Stimulated activated CD4-positive, alpha-beta T cell treated with anti-CD3 and anti-CD28 coated beads, Interleukin-1b, Interleukin-23, amount 100 ng/mL, for 1 hour (primary cell): ENCODE measurements at places on chromosomes 4 and X.

DNA sequence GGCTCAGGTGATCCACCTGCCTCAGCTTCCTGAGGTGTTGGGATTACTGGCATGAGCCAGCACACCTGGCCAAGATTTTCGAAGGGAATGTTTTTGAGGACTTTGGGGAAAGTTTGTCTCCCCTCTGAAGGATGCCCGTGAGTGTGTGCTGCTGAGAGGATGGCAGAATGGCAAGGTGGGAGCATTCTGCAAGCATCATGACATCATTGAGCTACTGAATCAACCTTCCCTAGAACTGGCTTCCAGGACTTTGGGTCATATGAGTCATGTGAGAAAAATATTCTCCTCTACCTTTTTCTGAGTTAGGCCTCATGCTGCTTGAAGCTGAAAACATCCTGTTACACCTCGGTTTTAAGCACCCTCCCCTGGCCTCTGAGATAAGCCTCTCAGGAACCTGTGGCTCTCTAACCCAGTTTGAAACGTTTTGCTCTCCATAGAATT is 31.0 kb downstream of the TMEM131L start:
- DNase-seq, result no peak

- DNase-seq, result no peak
Observed at GRCh38 chrX:6244666-6245065, 16.0 kb upstream of the NLGN4X start.

- no peak for DNase-seq
Observed at GRCh38 chr4:57378766-57379165, 268.6 kb upstream of the IGFBP7 start.

DNA sequence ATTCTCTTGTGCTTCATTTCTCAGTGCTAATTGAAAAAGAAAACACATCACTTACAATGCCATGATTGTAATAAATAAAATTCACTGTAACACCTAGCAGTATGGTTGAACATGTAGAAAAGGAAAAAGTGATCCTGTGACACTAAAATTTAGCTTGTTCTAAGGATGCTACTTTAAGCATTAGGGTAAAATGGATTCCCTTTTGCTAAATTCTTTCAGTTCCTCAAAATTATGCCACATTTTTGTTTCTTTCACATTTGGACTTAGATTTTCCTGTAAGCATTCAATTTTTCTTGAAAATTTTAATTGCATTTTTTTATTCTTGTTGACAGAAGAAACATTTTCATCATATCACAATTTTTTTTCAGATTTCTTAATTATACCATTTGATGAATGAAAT is 19.4 kb downstream of the TET2 start:
- DNase-seq, result no peak

DNA sequence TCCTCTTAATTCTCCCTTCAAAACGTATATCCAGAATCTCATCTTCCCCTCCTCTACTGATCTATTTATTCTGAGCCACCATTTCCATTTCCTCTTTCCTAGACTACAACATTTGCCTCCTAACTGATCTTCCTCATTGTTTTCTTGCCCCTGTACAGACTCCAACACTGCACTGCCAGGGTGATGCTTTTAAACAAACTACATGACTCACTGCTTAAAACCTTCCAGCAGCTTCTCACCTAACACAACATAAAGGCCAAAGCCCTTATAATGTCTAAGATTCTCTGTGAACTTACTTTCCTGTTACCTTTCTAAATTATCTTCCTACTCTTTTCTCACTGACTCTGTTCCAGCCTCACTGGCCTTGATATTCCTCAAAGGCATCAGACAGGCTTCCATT is 161.0 kb upstream of the HS3ST1 start:
- DNase-seq, result no peak

GRCh38 chr4:165518024-165518616 is 139.3 kb downstream of the CPE start:
- DNase-seq, result no peak

DNA sequence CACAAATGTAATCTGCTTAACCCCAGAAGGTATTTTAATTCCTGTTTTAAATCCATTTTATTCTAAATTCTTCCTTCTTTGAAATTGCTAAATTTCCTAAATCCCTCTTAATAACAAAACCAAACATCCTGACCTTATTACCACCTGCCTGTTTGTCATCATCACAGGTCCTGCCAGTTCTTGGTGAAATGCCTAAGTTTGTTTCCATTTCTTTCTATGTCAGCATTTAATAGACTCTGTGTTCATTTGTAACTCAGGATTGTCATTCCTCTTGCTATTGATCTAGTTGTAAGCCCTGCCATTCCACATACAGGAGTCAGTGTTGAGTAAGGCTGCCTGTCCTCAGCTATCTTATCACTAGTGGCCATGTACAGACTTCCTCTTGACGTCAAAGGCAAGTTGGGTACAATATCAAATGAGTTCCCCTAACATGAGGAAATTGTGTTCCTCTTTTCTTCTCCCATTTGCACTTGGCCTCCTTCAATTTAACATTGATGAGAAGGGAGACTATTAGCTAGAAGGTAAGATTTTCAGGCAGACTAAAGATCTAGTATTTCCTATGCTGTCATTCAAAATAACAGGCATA is 440.1 kb downstream of the AFF2 start:
- DNase-seq, result no peak

DNA sequence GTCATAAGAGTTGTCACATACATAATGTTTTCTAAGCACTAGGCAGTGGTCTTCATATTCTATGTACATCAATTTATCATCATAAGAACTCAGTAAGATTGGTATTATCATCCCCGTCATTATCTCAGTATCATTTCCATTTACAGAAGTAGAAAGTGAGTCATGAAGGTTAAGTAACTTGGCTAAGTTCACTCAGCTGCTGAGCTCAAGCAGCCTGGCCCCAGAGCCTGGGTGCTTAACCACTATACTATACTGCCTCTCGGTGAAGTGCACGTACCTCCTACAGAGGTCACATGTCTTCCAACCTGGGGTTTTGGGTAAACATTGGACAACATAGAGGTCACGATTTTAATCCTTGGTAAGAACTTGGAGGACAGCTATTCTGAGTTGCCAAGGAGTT is 161.5 kb upstream of the GATB start:
- DNase-seq, result no peak

- no peak for DNase-seq
Observed at GRCh38 chr4:139278485-139278884, 1.5 kb downstream of the MGARP start.

DNA sequence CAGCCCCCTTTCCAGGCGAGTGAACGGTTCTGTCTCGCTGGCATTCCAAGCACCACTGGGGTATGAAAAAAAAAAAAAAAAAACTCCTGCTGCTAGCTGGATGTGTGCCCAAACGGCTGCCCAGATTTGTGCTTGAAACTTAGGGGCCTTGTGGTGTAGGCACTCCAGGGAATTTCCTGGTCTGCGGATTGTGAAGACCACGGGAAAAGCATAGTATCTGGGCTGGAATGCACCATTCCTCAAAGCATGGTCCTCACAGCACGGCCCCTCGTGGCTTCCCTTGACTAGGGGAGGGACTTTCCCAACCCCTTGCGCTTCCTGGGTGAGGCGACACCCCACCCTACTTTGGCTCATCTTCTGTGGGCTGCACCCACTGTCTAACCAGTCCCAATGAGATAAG is 516.8 kb upstream of the FAM241A start:
- no peak for DNase-seq

DNA sequence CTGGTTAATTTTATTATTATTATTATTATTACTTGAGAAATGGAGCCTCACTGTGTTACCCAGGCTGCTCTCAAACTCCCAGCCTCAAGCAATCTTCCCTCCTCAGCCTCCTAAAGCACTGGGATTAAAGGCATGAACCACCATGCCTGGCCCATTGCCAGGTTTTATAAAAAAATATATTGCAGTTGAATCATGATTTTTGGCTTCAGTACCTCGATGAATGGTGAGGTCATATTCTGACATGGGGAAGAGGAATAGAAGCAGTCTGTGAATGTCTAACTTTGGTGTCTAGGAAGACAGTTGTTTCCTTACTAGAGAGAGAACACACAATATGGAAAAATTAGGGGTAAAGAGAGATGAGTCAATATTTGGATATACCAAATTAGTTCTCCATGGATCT is 32.0 kb downstream of the CCSER1 start:
- DNase-seq, result no peak

DNA sequence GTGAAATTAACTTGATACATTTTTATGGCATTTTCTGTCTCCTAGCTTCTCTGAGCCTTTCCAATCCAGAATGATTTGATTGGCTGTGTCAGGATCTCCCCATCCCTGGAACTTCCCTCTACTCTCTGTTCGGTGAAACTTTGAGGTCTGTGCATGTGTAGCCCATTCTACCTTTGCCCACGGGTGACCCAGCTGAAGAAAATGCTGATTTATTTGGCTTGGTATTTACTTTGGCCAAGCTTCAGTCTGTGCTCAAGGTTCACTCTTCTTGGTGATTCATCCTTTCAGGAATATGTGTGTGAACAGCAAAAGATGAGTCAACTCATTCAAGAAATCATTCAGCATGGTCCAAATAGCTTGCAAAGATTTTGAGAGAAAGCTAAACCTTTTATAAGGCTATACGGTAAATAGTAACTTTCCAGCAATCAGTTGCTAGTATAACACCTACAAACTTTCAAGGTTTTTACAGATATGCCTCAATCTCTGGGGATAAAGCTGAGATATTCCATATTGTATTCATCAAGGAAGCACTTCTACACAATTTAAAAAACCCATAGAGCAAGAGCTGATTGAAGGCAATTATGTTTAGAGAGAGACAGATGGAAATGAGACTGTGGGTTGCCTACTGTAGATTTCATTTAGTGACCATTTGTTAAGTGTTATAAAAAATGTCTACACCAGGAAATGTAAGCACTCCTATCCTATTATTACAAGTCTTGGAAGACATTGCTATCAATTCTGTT is 233.9 kb upstream of the CXXC4 start:
- no peak for DNase-seq

GRCh38 chr4:66649236-66649635 is 896.1 kb downstream of the CENPC start:
- no peak for DNase-seq

DNA sequence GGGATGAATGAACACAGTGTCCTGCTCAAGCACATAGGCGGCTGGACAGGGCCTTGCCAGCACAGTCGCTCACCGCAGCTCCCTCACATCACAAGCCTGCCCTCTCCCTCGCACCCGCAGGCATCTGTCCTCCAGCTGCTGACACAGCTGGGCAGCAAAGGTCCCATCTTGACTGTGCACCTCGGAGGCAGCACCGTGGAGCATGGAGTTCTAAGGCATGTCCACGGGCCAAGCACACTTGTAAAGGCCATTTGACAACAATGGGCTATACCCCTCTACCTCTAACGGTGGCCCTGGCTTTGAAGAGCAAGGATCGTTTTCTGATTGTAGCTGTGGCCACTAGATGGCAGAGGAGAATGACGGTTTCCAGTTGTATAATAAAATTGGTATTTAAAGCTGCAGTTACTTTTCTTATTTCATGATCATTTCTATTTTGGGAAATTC is 53.8 kb downstream of the APLN start:
- DNase-seq, result no peak

DNA sequence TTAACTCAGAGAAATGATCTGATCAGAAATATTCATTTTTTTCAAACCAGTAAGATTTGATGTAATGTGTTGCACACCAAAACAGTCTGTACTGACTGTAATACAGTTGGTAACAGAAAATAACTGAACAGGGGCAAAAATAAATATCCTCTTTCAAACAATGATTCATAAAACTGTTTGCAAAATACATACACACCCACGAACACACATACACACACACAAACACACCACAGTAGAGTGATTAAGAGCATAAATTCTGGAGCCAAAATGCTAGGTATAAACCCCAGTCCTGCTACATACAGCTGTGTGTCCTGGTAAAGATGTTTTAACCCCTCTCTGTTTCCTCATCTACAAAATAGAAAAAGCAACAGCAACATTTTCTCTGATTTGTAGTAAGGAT is 376.6 kb downstream of the PDGFC start:
- DNase-seq, result no peak

GRCh38 chr4:174714393-174715211 is 114.4 kb downstream of the GLRA3 start:
- DNase-seq, result no peak

DNA sequence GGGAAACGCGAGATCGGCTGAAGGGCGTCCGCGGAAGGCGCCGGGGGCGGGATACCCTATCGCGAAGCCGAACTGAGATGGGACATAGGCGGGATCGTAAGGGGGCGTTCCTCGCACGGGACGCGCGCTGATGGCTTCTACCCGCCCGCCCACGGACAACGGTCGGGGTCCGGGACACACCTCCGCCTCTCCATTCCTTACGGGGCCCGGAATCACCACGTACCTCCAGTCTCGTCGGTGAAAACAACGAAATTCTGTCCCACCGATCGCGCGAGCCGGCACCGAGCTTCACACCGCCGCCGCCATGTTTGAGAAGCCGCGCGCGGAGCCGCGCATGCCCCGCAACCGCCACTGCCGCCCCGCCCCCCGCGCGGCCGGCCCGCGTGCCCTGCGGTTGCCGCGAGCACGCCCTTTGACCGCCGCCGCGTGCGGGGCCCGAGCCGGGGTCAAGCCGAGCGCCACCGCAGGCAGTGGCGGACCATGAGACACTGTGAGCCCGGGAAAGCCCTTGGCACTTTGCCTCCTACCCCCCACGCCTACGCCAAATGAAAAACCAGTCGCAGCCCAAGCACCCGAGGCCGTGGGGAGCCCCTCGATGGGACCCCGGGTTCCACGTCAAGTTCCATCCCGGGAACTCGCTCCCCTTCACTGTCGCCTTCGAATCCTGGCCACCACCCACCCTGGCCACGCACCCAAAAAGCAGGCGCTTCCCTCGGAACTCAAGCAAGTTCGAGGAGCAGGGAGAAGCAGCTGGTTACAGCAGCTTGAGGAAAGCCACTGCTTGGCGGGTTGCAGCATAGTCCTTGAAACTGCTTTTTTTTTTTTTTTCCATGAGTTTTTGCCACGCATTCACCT is at the start of gene SCML2:
Gene SCML2 (minus strand): TSS at position 320 of the 855 bp plus-strand sequence. CDS start 20,617 bp downstream, outside the sequence.
- no peak for DNase-seq

GRCh38 chrX:130005089-130005807 is 22.8 kb downstream of the BCORL1 start:
- no peak for DNase-seq

DNA sequence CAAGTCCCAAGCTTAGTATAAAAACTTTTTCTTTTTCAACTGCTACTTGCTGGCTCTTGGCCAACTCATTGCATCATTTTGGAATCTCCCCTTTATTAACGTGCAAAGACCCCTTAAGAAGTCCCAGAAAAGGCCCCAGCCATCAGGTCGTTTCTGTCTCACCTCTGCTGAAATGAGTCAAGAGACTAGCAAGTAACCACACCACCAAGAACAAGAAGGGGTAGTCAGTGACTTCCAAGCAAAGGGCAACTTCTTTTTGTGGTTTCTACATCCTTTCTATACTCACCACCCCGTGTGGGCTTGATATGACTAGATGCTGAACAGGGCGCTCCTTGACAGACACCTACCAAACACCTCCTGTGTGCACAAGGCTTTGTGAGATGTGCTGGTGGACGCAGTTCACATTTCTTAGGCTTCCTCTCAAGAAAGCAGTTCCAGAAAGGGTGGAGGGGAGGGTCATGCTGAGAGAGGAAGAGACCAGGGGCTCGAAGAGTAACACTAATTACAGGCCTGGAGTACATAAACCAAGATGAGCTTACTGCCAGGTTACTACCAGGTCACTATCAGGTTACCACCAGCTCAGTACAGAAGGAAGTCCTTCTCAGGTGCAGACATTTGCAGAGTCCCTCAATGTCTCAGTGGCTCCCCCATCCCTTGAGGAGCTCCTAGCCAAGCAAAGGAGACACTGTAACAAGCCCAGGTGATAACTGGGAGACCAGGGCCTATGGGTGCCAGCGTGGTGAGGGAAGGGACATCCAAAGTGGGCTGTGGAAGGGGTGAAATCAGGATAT is 19.3 kb downstream of the JAKMIP1 start:
- no peak for DNase-seq
